ENCODE measurements at places on chromosomes 2 and 18.
A peak's percentile ranks its signal among the peaks of the same experiment; 100 is the strongest.

DNA sequence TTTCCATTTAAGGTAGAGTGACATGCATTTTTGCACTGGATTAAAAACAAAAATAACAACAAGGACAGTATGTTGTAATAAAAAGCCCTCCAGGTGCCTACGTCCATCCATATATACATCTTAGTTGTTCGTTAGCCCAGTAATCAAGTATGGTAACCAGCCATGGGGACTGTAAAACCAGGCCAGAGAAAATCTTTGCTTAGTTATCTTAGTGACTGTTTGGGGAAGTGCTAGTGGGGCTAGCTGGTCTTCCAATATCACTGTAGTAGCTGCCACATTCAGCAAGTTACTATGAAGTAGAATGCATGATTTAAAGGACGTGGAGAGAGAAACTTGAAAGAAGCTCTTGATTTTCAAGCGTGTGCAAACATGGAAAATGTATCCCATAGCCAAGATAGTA, 95.9 kb upstream of the STON1 start:
- no peak for DNase-seq

- DNase-seq, result no peak
These were observed 252.5 kb upstream of the HNRNPA3 start for GRCh38 chr2:176960061-176960460.

DNA sequence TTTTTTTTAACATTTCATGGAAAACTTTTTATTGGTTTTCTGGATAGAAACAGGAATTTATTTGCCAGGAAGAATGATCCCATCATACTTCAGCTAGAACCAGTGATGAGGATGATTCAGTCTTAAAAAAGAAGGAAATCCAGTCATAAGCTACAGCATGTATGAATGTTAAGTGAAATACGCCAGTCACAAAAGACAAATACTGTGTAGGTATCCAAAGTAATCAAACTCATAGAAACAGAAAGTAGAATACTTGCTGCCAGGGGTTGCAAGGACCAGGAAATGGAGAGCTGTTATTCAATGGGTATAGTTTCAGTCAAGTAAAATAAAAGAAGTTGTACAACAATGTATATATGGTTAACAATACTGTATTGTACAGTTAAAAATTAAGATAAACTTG, 21.3 kb downstream of the PSME4 start:
- DNase-seq, result no peak

DNA sequence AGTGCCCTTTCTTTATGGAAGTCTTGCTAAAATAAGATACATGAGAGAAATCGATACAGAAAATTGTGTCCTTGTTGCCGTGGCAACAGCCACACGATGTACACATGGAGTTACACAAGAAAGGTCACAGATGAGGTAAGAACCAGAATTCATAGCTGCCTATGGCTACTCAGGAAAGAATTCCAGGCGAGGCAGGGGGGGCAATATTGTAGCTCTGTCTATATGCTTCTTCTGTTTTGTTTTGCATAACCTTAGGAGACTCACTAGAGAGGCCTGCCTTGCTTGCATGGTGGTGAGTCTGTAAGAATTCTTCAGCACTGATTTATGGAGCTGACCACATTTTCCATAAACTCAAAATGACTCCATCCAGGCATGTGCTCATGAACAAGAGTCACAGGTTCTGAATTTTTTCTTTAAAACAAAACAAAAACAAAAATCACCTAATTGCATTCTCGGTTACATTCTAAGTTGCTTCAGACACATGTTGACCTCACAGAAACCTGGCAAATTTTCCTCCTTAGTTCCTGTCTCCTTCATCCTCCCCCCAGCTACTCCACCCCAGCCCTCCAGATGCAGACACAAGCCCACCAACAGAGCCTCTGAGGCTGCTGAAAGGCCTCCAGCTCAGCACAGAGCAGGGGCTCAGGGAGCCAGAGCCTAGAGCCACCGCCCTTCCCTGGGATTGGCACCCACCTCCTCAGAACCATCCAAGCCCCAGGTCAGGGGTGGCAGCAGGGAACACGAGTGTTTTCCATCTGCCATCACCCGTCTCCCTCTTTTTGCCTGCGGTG, 183.5 kb downstream of the ANTXR1 start:
- peak; percentile 61 for DNase-seq

GRCh38 chr2:107462181-107462580, 364.5 kb upstream of the RGPD4 start:
- no peak for DNase-seq

Data from AG08396 (cell line).